Smooth muscle cell of the umbilical artery (primary cell): ENCODE measurements at places on chromosomes 2 and 18. TPM values are rescaled to one million over a fixed set of nuclear protein-coding genes. Genes with fewer than 3 reads are reported as not detected.

SIX3 gene
- not detected in 2 replicates for total RNA-seq

PGAP1 gene
- total RNA-seq, result 11.0 and 11.5 TPM in 2 replicates

CCDC121 gene
- total RNA-seq, result 0.83 and 1.8 TPM in 2 replicates

PTGR3 gene
- total RNA-seq, result 7.7 and 13.2 TPM in 2 replicates

UGT1A4 gene
- total RNA-seq, result not detected in 2 replicates

CUL3 gene
- total RNA-seq, result 65.6 and 86.2 TPM in 2 replicates
